ENCODE measurements at places on chromosomes 4 and X.

DNA sequence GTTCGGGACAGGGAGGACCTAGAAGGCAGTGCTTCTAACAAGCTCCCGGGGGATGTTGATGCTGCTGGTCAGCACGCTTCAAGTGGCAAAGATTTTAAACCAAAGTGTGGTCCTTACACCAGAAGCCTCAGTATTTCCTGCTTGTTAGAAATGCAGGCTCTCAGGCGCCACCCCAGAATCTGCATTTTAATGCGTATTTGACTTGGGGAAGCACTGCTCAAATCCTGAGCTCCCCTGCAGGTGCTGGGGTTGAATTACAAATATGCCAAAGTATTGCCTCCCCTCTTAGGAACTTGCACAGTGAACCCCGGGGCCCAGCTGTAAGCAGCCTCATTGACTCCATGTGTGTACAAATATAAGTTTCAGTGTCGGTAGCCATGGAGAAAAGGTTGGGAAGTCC lies 70.8 kb upstream of the RAI2 start:
- DNase-seq, result no peak

DNA sequence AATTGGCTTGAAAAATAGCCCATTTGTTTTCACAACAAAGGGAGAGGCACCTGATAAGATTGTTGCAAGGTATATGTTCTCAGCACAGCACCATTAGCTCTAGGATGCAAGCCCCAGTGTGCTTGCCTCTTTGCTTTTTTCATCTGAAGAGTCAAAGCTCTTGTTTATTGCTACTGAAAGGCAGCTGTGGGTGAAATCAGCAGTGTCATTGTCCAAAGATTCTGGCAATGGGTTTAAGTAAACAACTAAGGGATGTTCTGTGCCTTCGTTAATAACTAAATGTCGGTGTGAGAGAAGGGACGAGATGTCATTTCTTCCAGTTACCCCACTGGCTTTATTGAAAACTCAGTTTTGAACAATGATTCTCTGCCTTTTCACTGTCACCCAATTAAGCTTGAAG lies 567.7 kb downstream of the KCNIP4 start:
- DNase-seq, result no peak

DNA sequence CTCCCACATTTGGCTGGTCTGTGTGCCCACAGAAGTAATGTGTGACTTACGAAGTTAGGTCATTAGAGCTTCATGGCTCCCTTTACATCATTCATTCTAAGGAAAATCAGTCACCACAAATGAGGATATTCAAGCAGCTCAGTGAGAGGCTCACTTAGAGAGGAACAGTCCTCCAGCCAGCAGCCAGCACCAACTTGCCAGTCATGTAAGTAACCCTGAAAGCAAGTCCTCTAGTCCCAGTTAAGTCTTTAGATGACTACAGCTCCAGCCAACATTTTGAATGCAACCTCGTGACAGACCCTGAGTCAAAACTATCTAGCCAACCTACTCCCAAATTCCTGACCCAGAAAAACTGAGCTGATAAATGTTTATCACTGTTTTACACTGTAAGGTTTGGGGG lies 71.3 kb downstream of the LRBA start:
- DNase-seq, result no peak

DNA sequence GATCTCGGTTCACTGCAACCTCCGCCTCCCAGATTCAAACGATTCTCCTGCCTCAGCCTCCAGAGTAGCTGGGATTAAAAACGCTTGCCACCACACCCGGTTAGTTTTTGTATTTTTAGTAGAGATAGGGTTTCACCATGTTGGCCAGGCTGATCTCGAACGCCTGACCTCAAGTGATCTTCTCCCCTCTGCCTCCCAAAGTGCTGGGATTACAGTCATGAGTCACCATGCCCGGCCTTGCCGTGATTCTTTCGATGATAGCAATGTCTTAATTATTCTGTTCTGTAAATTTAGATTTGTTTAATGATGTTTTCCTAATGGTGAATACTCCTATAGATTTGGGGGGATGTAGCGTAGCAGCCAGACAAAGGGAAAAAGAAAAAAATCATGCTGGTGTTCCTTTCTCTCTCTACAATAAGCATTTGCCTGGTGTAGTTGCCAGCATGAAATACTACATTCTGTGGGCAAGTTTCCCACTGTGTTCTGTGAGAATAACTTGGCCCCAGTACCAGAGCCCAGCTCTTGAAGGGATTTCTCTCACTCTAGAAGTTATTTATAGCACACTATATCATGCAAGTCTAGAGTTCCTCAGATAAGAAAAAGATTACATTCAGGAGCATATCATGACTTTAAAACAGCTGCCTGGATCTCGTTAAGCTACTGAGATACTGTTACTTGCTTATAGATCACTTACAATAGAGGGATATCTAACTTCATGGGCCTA lies 15.4 kb downstream of the NIPAL1 start:
- no peak for DNase-seq

DNA sequence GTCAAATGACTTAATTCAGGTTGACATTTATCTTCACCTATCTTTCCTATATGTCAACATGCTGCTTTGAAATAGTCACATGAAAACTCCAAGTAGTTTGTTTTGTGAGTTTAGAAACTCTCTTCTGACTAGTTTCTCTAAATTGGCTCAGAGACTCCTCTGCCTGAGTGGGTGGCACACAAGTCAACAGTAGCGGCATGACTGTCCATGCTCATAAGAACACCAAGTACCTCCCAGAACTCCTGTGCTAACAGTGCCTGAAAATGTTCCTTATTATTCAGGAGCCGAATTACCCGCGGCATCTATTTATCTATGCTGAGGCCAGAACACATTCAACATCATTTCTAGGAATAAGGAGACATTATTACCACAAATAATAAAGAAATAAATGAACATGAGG lies 116.3 kb downstream of the SORBS2 start:
- DNase-seq, result no peak

DNA sequence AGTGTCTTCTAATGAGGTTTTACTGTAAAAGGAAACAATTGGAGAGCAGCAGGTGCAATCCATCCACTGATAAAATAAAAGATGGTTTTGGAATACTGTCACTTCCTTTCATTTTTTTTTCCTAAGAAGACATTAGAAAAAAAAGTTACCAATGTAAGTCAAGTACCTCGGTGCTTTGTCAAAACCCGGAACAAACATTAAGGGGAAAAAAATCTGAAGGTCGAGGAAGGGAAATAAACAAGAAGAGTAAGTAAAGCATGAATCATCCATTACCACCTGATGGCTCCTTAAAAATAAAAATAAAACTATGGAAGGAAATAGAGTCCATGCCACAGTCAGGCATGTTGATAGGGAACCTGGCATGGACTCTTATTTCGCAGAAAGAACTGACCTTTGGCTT lies 15.3 kb upstream of the XPNPEP2 start:
- no peak for DNase-seq

GRCh38 chr4:187908079-187908561 lies 87.5 kb upstream of the ZFP42 start:
- DNase-seq, result no peak

DNA sequence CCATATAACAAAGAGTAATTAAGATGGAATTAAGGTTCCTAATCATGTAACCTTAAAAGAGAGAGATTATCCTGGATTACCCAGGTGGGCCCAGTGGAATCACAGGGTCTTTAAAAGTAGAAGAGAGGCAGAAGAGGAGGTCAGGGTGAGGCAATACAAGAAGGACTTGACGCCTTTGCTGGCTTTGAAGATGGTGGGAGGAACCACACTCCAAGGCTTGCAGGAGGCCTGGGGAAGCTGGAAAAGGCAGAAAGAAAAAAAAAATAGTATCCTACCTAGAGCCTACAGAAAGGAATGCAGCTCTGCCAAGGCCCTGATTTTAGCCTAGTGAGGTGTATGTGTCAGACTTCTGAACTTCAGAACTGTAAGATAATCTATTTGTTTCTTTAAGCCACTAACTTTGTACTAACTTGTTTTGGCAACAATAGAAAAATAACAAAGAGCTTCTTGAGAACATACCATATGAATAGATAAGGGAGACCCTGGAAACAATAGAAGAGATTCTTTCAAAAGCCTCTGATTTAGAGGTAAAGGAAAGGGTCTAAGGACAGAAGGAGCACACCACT lies 229.9 kb upstream of the TTC29 start:
- DNase-seq, result no peak

DNA sequence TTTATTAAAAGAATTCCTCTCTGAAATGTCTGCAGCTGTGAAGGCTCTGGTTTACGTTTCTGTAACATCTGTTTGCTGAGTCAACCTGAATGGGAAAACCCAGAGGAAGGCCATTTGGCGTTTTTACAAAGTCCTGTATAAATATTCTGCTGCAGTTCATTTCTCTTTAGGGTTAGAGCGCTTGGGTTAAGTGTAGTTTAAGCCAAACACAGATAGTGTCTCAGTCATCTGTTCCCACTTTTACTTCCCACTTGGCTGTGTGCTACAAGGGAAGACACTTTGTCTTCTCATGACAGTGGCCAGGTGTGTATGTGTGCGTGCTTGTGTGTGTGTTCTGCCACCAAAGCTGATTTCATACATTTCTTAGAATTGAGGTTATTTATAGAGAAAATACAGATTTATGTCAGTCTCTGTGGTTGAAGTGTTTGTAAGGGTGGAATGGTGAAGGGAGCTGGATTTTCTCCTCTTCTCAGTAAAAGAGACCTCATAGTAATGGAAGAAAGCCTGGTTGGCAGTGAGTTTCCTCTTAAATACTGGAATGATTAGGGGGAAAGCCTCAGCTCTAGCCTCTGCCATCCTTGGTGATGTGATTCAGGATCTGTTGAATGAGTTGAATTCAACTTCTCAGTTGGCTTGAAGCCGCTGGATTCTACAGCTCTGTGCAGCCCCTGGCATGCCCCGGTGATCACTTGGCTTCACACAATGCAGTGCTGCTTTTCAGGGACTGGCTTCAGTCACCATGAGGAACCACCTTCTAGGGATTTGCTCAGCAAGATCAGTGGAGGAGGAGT lies 50.6 kb downstream of the JADE1 start:
- DNase-seq, result no peak

DNA sequence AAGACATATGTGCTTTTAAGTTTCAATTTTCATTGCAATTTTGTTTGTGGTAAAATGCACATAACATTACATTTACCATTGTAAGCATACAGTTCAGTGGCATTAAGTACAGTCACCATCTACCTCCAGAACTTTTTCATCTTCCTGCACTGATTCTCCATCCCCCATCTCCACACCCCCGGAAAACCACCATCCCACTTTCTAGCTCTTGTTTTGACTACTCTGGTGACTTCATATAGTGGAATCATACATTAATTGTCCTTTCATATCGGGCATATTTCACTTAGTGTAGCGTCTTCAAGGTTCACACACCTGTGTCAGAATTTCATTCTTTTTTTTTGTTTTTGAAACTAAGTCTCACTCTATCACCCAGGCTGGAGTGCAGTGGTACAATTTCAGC lies 143.5 kb downstream of the GPR143 start:
- no peak for DNase-seq

DNA sequence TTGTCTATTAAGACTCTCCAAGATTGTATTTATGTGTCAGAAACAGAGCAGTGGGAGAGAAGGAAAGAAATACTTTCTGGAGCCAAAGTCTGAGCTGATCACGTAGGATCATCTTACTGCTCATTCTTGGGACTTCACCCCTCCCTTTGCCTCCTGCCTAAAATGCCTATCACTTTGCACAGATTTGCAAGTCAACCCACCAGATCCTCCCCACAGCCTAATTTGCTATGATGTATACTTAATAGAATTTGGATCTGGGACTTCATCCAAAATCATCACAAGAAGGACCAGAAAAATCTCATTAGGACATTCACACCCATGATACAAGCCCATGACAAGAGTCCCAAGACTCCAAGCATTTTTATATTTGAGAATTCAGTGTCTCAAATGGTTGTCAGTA lies 290.2 kb downstream of the FBXW7 start:
- no peak for DNase-seq

GRCh38 chr4:153531000-153531358 lies 64.8 kb downstream of the TMEM131L start:
- DNase-seq, result no peak

DNA sequence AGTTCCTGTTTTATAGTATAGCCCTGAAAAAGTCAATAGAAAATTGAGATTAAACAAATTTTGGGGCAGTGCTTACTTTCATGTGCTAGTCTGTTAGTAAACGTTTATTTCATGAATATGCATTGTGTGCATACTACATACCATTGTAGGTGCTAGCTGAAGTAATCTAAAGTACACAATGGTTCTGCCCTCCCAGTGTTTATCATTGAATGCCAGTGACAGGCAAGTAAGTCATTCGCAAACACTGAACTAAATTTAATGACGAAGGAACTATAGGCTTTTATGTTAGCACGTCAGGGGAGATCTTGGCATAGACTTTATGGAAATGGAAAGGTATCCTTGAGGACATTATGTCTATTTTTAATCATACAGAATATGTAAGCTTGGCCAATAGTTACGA lies 426.9 kb upstream of the EPHA5 start:
- no peak for DNase-seq

GRCh38 chr4:186400676-186401075 lies 134.7 kb downstream of the F11 start:
- no peak for DNase-seq

- no peak for DNase-seq
Measured at GRCh38 chr4:36133658-36134057, 110.7 kb downstream of the ARAP2 start.

DNA sequence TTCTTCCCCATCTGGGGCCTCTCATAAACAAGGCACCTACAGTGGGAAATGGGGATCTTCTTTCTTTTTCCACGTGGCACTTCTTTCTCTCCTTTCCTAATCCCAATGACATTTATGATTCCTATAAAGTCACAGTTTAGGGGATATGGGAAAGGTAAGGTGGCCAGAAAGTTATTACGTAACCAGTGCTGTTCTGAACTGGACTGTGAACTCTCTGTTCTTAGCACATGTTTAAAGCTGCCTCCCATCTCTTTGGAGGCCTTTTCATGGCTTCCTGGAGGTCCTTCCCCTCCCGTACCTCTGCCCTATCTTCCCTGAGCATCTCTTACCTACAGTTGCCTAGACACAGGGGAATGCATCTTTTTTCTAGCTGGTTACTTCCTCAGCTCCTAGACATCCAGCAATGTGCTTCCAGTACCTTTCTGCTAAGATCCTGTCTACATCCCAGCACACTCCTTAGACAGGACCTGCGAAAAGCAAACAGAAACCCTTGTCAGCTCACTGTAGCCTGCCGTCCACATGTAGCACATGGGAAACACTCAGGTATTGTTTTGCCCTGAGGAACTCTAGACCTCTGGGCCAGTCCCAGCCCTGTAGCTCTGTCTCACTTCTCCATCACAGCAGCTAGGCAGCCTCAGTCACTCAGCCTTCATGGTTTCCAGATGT lies 195.4 kb downstream of the NWD2 start:
- DNase-seq, result no peak

GRCh38 chr4:184228056-184228705 lies 10.5 kb upstream of the ENPP6 start:
- DNase-seq, result no peak

DNA sequence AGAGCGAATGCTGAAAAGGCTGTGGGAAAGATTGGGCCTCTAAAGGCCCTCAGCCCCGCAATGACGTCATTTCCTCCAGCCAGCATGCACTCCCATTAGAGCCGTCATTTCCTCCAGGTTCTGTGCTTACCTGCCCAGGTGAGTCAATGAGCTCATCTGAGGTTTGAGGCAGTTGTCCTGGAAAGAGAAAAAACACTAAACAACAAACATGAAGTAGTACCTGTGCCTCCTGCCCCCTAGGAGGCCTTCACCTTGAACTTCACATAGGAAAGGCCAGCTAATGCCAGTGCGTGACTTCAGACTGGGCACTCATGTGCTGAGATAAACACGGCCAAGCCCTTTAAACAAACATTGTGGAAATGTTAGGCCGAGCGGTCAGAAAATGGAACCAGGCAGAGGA lies 55.9 kb downstream of the FHDC1 start:
- no peak for DNase-seq

Measured in stimulated activated CD4-positive, alpha-beta T cell treated with anti-CD3 and anti-CD28 coated beads, Interleukin-4, amount 100 ng/mL, for 1 hour (primary cell).